ENCODE measurements at places on chromosomes 5 and 9.

GRCh38 chr5:106314221-106314824 lies 1356.4 kb downstream of the EFNA5 start:
- DNase-seq, result no peak

GRCh38 chr5:2371419-2371710 lies 380.1 kb downstream of the IRX2 start:
- DNase-seq, result no peak

GRCh38 chr5:113132564-113132963 lies 156.0 kb downstream of the DCP2 start:
- DNase-seq, result no peak

DNA sequence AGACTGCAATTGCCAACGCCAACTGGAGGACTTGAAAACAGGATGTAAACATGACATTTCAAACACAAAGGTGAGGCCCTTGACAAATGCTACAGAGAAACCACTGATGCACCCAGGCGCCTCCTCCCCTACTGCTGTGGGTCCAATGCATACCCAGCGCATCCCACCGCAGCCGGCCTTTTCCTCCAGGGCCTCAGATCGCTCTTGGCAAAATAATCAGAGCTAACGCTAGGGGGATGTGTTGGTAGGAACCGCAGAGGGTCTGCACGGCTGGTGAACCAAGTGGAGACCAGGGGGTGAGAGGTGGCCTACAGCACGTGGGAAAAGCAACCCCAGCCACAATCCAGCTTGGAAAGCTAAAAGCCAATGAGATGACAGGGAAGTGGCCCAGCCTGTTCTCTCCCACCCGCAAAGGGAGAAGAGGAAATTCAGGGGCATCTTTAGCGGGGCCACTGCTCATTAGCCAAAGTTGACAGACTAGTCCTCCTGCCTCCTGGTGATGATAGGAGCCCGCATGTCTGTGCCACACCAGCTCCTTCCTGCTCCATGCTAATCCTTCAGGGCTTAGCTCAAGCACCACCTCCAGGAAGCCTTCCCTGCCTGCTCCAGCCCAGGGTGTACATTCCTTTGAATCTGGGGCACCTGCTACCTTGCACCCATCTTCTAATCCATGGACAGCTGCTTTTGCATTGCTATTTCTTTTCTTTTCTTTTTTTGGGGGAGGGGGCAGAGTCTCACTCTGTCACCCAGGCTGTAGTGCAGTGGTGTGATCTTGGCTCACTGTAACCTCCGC lies 5.9 kb downstream of the FAM163B start:
- no peak for DNase-seq

- no peak for DNase-seq
These were observed 53.8 kb downstream of the RAD23B start for GRCh38 chr9:107336718-107337360.

DNA sequence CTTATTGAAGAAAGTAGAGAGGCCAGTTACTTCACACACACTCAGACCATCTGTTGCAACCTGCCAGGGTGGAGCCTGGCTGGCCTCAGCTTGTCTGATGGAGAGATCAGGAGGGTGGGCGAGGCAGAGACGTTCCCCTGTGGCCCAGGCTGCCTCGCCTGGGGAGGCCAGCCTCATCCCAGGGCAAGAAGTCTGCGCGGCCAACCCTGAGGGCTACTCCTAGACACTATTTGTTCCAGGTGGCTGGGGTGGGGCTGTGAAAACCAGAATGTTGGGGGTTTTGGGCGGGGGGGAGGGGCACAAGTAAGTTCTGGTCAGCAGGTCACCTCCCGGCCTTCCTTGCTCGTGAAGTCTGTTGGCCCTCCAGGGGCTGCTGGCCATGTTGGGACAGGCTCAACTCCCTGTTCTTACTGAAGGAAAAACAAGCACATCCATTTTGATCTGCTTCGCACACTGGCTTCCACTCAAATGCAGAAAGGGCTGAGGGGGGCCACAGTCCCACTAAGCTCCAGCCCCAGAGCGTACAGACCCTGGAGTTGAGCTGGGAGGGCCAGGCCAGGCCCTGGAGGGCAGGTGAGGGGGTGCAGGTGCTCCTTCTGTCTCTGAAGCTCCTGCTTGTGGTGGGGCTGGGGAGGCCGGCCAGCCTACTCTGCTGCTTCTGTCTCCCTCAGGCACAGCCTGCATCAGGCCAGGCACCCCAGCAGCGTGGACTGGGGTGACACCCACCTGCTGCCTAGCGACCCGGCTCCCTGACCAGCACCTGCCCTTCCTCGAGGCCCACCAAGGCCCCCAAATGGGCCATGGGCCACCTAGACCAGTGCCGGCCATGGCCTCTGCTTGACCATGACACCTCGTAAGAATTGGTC lies 46.6 kb downstream of the SECISBP2 start:
- no peak for DNase-seq

DNA sequence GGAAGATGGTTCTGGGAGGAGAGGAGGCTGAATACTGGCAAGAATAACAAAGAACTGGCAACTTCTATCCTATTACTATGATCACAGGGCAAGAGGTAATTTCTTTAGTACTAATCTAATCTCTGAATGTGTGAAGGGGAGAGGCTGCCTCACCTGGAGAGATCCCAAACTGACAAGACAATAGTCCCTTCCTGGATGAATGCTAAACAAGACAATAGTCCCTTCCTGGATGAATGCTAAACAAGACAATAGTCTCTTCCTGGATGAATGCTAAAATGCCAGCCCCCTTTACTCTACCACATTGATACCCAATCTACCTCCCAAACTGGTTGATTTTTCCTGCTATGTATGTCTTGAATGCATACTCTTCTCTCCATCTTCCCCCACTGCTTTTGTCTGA lies 145.2 kb downstream of the SIL1 start:
- DNase-seq, result no peak

- DNase-seq, result no peak
These were observed 24.2 kb upstream of the ELAVL2 start for GRCh38 chr9:23850242-23850689.

- no peak for DNase-seq
These were observed 30.2 kb downstream of the PAEP start for GRCh38 chr9:135591506-135592330.

- no peak for DNase-seq
These were observed 47.0 kb upstream of the EGFLAM start for GRCh38 chr5:38211354-38211710.

Measured in Panc1 (cell line).